ENCODE measurements at places on chromosomes 16 and 17.

- no peak for DNase-seq
Measured at GRCh38 chr17:78849026-78849425, 8.4 kb upstream of the USP36 start.

- DNase-seq, result no peak
Measured at GRCh38 chr16:87924811-87925670, 11.3 kb downstream of the CA5A start.

DNA sequence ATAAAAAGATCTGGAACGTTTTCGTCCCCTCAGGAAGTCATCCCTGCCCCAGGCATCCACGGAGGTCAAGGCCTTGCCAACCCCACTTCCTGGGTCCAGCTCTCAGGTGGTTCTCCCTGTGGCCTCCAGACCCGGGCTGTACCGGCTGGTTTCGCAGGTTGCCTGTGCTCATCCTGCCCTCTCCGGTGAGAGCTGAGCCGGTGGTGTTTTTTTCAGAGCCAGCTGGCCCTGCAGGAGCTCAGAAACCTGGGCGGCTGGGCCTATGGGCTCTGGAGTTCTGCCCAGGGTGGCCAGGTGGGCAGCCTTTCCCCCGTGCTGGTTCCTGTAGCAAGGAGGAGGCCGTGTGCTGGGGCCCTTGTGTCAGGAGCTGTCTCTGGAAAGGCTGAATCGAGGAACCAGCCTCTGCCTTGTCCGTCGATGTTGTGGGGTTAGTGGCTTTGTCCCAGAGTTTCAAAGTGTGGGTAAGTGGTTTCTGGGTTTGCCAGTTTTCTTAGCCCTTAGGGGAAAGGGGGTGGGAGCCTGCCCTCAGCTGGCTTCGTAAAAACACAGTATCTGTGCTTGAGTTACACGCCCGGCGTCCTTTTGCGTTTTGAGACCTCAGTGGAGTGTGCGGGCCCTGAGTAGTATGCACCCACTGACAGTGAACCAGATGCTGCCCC is 23.6 kb downstream of the C16orf90 start:
- DNase-seq, result no peak

DNA sequence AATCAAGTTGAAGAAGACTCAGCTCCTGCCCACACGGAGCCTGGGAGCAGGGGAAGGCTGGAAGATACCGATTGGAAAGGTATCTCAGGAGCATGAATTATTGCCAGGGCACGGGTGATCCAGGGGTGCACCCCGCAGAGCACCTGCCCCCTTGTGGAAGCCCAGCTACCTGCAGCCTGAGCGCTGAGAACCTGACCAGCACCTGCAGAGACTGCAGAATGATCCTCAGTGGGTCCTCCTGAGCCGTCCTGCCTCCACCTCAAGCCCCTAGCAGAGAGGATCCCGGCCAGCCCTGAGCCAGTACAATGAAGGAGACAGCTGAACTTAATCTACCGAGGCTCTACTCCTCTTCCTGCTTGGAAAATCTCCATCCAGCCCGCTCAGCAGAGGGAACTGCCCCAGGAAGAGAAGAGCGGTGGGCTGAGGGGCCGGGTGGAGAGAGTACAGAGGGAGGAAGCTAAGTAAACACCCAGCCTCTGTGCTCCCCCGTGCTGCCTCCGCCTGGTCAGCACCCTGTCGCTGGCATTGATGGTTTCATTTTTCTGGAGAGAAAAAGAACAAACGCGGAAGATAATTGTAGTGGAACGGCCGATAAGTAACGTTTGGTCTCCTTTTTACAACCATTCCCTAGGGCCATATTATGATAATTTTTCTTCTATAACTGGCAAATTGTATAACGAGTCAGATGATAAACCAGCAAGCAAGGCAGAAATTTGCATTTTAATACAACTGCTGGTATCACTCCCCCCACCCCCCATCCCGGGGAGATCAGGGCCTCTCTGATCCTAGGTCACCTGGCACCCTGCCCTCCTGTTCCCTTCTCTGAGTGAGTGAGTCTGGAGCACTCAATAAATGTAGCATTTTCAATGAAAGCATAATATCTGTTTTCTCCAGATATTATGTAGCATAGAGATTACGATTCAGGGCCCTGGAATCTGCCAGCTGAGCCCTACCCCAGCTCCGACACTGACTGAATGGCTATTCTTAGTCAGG is 204.5 kb upstream of the RPL38 start:
- peak; percentile 41 for DNase-seq

DNA sequence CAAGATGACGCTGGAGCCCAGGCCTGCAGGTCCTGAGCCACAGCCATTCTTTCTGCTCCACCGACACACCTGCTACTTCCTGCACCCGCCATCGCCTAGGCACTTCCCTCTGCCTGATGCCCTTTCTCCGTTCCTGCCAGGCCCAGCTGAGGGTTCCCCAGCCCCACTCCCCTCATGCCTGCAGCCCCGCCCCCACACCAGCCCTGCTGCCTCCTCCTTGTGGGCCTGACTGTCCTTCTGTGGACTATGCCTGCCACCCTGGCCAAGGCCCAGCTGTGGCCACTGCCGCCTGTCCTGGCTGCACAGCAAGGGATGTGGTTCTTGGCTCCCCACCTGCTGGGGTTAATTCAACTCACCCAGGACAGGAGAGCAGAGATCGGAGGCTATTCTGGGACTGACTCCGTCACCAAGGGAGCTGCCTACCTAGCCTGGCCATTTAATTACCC is 7.5 kb downstream of the NATD1 start:
- DNase-seq, result no peak

- DNase-seq, result no peak
Measured at GRCh38 chr17:70810609-70811008, 641.3 kb downstream of the KCNJ2 start.

DNA sequence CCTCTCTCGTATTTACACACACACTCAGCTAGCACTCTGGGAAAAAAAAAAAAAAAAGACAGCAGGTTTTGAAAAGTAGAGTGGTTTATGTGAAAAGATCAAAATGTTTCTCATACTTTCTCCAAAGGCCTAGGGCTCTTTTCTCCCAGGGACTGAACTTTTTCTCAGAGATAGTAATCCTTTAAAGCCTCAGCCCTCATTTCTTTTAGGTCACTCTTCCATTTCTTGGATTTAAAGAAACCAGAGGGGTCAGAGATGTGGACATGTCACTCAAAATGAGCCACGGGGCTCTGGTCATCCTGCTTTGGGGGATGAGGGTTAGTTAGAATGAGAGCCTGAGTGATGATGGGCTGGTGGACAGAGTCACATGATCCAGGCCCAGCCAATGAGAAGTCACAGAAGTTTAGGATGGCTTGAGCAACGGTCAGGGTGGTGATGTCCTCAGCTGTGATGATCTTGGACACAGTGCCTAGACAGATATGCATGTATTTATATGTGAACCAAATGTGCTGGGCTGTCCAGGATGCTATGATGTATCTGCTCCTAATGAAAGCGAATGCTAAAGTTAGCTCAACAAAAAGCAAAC is 33.7 kb upstream of the AXIN2 start:
- no peak for DNase-seq

DNA sequence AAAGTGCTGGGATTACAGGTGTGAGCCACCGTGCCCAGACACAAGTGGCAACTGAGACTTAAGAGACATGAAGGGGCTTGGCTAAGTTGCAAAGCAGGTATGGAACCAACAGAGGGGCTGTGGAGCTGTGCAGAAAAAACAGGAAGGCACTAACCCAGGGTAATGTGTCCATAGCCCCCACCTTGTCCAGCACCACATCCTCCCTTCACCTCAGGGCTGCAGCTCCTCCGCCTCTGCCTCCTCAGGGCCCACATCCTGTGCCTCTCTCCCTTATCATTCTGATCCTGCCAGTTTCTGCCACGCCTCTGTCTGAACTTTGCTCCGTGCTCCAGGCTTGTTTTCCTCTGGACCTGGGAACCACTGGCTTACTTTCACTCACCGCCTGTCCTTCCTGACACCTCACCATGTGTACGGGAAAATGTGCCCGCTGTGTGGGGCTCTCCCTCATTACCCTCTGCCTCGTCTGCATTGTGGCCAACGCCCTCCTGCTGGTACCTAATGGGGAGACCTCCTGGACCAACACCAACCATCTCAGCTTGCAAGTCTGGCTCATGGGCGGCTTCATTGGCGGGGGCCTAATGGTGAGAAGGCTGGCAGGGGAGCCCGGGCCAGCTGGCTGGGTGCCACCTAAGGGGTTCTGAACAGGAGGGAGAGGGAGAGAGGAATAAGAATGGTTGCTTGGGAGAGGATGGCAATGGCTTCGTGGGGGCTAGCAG is at the start of gene TM4SF5:
Gene TM4SF5, plus strand, starts transcription at position 368 of the 716 bp plus-strand sequence. Its CDS starts 37 bp downstream, at position 405.
- DNase-seq, result no peak

DNA sequence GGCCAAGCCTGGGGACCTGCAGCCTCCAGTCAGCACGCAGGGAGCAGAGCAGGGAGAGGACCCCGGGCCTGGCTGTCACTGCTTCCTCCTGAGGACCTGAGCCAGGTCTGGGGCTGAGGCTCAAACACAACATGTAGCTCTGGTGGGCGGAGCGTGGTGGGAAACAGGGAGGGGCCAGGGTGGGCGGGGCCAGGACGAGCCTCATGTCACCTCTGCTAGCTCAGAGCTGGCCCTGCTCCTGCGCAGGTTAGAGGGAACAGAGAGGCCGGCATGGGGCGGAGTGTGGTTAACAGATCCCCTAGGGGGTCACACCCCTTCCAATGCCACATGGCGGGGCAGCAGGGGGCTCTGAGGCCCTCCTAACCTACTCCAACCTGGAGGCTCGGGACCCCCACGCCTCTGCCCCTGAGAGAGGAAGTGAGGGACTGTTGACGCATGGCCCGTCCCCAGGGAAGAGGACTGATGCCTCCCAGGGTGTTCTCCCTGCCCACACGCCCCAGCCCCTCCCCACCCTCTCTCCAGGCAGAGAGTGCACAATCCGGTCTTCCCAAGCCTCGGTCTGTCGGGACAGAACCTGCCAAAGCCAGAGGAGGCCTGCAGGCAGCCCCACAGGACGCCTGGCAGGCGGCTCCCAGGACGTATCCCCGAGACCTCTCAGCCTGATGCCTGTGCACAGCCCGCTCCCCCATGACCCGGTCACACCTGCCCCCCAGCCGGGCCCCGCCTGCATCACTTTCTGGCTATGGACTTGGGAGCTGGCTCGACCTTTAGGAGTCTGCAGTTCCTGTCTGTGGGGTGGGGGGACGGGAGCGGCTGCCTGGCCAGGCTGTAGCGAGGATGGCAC is 15.2 kb downstream of the PIEZO1 start:
- no peak for DNase-seq

DNA sequence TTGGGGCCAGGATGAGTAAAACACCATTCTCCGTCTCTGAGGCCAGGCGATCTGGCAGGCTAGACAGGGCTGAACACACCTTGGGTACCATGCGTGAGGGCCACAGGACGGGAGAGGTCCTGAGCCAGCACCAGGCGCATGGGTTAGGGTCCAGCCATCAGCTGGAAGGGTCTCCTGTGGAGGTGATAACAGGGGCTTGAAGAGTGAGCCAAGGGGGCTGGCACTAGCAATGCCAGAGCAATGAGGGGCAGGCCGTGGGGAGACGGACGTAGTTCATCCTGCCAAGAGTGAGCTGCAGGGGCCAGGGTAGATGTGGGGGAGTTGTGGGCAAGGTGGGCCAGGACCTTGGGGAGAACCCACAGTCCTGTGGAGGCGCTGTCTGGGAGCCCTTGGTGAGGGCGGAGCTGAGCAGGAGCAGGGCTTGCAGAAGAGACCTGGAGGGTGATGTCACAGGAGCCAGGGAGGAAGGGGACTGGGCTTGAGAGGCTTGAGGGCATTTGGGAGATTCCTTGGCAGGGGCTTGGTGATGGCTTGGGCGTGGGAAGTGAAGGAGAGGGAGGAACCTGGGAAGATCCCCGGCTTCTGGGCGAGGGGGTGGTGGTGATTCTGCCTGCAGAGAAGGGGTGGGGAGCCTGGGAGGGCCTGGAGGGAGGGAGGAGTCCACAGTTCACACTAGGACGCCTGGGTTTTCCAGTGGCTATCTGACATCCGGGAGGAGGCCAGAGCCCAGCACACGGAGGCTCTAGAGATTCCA is 6.3 kb upstream of the NPTX1 start:
- DNase-seq, result no peak

- DNase-seq, result no peak
Measured at GRCh38 chr17:11006530-11006929, 168.6 kb upstream of the PIRT start.

DNA sequence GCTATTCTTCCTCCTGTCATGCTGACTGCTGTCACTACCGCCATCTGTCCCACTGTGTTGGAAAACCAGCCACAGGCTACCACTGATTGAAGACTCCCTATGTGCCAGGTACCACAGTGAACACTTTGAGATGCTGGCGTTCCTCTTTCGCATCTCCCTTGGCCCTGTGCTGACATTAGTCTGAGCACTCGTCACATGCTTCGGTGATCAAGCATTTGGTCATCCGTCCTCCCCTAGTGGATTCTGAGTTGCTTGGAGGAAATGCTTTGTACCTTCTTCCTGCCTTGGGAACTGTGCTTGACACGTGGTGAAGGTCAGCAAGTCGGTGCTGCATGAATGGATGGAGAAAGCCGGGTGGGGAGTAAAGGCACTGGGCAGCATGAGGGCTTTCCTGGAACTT is 260.1 kb downstream of the SNX29 start:
- DNase-seq, result no peak

DNA sequence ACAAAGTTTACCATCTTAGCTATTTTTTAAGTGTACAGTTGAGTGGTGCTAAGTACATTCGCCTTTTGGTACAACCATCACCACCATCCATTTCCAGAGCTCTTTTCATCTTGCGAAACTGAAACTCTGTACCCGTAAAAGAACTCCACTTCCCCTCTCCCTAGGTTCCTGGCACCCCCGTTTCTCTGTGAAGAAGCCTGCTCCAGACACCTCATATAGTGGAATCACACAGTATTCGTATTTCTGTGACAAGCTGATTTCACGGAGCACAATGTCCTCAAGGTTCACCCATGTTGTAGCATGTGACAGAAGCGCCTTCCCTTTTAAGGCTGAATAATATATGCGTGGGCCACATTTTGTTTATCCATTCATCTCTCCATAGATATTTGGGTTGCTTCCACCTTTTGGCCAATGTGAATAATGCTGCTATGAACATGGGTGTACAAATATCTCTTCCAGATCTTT is 54.2 kb upstream of the MAP3K14 start:
- DNase-seq, result no peak

DNA sequence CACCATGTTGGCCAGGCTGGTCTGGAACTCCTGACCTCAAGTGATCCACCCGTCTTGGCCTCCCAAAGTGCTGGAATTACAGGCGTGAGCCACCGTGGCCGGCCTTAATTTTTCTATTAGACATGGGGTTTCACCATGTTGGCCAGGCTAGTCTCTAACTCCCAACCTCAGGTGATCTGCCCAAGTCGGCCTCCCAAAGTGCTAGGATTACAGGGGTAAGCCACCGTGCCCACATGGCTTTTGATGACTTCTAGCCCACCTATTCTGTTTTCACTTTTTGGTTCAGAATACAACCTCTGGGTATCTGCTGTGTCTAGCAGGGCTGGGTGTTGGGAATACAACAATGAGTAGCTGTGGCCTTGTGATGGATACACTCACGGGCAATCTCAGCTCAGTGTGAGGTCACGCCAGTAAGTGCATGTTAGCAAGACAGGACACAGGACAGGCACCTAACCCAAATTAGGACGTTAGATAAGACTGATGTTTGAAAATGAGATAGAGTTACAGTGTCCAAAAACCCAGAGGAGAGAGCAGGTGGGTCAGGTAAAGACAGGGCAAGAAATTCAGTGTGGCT is 14.1 kb upstream of the YWHAE start:
- DNase-seq, result no peak

GRCh38 chr17:73630965-73631595 is 13.2 kb downstream of the SDK2 start:
- DNase-seq, result no peak
